Activated T-helper 9 cell treated with anti-CD3 and anti-CD28 coated beads, Interleukin-2, amount 50 U/mL, for 16 hours (primary cell): ENCODE measurements at places on chromosomes 12 and 14.

DNA sequence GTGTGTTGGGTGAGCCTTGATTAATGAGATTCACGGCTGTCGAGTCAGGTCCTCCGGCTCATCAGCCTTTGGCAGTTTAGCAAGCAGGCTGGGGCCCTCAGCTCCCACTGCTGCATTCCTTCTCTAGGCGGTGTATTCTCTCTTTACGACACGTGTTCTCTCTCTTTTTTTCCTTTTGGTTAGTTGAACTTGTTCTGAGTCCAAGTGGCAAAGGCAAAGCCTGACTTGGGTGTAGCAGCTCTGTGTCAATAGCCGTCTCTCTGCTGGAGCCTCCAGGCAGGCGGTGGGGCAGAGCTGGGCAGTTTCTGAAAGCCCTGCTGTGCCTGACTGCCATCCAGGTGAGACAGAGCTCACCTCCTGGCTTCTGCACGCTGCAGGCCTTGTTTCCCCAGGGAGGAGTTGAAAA, 46.6 kb downstream of the SUSD6 start:
- no peak for DNase-seq

DNA sequence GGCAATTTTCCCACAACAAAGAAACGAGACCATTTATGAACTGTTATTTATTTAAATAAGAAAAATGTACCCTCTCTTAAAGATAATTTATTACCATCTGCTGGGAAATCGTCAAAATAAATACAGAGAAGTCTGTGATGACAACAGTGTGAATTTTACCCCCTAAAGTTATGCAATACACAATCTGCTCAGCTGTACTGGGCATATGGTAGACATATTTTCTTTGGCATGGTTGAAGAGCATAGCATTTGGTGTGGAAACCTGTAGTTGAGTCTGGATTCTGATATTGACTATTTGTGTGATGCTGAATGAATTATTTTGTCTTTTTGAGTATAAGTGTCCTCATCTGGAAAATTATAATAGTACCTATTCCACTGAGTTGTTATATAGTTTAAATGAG, 60.0 kb downstream of the CFAP54 start:
- no peak for DNase-seq

DNA sequence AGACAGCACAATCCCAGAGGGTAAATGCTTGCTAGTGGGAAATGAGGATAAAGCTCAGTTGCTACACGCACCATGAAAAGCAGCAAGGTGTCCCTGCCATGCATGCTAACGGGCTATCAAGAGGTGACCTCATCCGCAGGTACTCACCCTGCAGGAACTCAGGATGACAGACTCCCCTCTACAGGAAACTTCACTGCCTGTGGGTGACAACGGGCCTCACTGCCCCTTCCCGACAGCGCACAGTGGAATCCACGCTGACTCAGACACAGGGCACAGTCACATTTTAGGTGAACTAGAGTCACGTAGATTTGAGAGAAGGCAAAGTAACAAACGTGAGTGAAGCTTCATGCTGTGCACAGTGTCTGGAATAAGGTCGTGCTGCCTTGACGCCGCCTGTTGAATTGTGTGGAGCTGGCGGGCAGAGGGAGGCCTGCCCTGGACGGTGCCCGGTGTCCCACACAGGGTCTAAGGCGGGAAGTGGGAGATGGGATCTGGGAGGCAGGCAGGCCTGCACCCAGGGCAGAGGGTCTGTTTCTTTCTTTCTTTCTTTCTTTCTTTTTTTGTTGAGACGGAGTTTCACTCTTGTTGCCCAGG, 331.8 kb downstream of the TMEM132D start:
- DNase-seq, result no peak

DNA sequence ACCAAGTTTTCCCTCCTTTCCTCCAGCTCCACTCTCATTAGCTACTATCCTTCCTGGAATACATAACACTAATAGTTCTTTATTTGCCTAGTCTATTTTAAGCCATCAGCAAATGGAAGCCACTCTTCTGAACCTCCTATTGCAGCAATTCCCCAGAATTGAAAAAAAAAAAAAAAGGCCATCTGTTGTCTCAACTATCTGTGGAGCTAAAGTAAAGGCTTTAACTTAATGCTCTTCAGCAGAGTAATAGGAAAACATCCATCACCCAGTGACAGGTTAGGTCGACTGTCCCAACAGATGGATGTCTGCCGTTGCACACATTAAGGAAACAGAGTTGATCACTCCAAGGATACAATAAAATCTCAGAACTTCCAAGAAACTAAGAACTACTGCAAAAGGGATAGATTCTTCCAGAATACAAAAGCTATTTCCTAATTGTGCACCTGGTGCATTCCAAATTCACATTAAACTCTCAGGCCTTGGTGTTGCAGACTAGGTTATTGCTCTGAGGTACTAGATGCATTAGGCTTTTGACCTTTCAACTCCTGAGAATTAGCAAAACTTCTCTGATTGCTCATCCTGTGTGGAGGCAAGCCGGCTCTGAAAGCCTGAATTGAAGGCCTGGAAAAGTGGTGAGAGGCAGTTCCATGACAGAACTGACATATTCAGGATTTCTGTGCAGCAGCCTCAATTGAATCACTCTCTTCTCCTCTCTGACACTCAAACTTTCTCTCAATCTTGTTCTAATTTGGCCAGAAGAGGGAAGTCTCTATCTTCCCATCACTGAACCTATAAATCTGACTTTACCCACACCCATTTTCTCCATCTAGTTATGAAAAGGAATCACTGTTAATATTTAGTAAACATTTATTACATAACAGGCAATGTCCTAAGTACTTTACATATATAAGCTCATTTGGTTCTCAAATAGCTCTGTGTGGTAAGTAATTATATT, 238.4 kb upstream of the HMGA2 start:
- DNase-seq, result no peak

DNA sequence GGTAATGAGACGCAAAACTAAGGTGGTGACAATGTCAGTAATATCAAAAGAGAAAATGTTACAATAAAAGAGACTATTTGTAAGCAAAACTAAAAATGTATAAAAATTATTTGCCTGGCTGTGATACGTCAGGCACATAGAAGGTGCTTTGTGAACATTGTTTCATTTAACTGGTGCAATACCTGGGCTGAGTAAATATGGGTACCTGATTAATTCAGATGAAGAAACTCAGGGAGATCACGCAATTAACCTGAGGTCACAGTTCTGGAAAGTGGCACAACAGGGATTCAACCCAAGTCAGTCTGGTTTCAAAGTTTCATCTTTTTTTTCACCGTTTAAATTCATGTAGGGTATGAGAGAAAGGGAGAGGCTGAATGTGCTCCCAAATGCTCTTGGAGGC, 71.0 kb upstream of the KRAS start:
- DNase-seq, result no peak

- no peak for DNase-seq
Measured at GRCh38 chr14:64082837-64083236, 211.3 kb downstream of the ESR2 start.

DNA sequence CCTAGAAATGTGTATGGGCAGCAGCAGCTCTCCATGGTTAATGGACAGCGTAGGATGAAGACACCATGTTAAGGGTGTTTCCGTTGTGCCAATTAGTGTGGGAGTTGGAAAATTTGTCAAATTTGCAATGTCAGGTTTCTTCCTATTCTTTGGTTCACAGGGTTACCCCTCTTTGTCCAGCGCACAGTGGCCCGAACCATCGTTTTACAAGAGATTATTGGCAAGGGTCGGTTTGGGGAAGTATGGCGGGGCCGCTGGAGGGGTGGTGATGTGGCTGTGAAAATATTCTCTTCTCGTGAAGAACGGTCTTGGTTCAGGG, 26.0 kb upstream of the TAMALIN start:
- no peak for DNase-seq

DNA sequence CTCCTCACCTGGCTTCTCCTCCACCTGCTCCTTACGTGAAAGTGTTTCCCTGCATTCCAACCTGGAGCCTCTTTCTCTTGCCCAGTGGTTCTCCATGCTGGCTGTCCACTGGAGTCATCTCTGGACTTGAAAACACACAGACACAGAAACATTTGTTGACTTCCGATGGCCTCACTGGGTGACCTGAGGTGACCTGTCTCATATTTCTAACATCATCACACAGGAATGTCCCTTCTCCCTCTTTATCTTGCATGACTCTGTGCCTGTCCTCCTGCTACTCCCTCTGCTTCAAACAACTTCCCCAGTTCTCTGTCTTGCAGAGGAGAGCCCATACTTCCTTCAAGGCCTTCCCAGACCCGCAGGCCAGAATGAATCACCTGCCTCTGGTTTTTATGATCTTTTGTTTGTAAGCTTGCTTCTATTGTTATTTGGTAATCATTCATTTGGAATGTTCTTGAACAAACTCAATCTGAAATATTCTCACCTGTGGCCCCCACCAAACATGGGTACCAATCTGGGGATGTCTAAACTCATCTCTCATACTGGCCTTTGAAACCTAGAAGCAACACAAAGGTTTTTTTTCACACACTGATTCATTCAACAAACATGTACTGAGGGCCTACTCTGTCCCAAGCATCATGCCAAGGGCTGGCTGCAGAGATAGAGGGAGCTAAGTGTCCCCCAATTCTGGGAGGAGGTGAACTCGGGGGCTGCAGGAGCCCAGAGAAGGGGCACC, 9.7 kb upstream of the RIN3 start:
- no peak for DNase-seq

- DNase-seq, result no peak
Measured at GRCh38 chr12:126668538-126668937, 1598.4 kb upstream of the TMEM132C start.

- no peak for DNase-seq
Measured at GRCh38 chr14:77573964-77574363, 42.5 kb downstream of the SPTLC2 start.

- DNase-seq, result no peak
Measured at GRCh38 chr12:98456576-98457573, 58.5 kb upstream of the TMPO start.

DNA sequence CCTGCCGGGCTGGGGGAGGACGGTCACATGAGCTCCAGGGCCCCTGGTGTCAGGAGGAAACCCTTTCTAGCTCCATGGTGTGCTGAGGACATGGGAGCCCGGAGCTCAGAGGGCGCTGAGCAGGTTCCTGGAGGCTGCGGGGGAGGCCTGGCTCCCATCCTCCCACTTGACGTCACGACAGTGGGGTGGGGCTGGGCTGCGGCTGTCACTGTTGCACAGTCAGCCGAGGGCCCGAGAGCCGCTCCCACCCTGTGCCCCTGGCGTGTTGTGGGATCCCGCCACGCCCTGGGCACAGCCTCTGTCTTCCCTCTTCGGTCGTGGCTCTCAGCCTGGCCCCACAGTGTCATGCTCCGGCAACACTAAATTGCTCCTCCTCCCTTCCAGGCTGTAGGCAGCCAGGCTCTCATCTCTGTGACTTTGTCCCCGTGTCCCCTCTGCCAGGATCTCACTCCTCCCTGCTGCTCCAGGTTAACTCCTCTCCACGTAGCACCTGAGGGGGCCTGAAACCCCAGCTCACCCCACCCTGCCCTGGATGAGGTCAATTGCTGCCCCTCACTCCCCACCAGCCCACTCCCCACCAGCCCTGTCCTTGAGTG, 33.0 kb downstream of the BEGAIN start:
- DNase-seq, result no peak

DNA sequence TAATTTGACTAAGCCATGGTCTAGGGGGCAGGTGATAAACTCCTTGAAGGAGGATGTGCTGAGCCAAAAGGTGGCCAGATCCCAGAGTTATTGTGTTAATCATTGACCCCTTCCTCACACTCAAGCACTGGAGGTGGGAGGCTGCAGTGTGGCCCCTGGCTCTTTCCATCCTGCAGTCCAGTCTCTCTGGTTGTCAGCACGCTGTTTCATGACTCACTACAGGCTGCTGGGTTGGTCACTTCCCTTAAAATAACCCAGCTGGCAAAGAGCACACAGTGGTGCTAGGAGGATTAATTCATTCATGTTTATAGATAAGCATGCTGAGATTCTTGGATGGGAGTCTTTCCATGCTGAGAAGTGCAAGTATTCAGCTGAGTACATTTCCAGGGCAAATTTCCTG, 228.9 kb downstream of the ANO2 start:
- DNase-seq, result no peak

- DNase-seq, result no peak
Measured at GRCh38 chr12:13941258-13942249, 39.8 kb downstream of the GRIN2B start.

DNA sequence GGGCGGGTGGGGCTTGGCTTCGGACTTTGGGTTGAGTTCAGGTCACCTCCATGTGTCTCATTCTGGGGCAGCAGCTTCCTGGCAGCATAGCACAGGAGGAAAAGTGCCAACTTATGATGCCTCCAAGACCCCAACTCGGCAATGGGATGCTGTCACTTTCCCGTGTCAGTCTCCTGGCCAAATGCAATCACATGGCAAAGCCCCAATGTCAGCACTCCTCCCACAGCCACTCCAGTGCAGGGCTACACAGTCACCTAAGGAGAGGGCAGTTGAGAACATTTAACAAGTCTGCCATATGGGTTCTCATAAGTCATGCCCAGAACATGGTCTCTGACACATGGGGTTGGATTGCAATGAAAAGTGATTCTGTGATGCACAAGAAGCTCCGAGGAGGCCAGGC, 26.7 kb downstream of the ELK3 start:
- no peak for DNase-seq

DNA sequence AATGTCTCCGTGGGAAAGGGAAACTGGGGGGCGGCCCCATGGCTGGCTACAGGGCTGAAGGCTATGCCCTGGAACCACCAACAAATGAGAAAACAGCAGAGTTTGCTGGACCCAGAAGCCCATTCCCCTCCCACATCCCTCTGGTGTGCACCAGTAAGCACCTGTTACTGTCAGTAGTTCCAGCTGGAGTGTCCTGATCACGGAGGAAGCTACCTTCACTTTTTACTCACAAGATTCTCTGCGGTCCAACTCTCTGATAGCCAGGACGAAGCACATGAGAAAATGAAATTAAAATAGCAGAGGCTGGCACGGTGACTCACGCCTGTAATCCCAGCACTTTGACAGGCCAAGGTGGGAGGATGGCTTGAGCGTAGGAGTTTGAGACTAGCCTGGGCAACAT, 22.7 kb upstream of the MEG3 start:
- no peak for DNase-seq

DNA sequence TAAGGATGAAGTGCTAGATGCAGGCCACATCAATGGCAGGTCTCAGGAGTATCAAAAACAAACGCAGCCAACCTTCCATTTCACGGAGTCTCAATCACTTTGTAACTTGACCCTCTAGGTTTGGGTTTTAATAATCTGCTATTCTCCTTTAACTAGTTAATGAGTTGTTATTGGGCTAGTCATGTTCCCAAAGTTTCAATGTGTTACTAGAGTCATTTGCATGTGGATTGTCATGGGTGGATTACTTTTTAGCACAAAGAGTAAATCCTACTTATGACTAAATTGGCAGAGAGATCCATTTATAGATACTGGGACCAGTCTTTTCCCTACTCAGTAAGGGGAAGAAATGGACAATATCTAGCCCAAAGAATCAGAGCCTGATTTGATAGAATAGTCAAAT, 151.0 kb downstream of the BCAT1 start:
- no peak for DNase-seq
